ENCODE measurements at places on chromosomes 12 and 14.

DNA sequence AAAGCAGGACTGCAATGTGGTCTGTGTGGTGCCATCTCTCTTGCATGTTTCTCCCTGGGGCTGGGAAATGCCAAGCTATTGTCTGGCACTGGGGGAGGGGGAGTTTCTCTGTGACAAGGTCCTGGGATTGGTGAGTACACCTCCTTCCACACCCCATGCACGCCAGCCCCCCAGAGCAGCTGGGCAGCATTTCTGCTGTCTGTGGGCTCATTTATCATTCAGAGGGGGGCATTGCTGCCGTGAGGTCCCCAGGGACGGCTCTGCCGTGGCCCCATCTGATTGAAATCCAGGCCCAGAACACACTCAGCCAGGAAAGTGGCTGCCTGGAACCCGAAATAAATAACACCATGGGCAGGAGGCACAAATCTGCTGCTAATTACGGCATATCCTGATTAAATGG lies 12.6 kb upstream of the FAM222A start:
- no peak for DNase-seq

- peak; percentile 30 for DNase-seq
These were observed 34.4 kb downstream of the WBP11 start for GRCh38 chr12:14768823-14769405.

DNA sequence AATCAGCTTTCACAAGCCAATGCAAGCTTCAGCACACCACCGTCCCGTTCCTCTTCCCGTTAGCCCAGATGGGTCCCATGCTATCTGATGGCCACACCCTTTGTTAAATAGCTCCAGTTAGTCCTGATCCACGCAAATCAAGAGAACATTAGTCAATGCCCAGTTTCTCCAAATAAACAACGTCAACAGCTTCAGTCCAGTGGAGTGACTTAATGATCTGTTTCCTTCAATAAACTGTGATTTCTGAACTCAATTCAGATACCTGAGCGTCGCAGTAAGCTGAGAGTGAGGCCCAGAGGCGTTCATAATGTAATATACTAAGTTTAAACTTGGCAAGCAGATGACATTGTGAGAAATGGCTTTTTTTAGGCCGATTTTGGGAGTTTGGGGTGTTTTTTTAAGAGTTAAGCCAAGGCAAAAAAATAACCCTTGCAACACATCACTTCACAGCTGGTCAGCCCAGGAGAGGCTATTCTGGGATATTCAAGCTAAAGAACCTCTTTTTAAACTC lies 112.3 kb downstream of the ZFP36L1 start:
- DNase-seq = no peak

- DNase-seq = no peak
These were observed 13.0 kb upstream of the DPF3 start for GRCh38 chr14:72906879-72907278.

DNA sequence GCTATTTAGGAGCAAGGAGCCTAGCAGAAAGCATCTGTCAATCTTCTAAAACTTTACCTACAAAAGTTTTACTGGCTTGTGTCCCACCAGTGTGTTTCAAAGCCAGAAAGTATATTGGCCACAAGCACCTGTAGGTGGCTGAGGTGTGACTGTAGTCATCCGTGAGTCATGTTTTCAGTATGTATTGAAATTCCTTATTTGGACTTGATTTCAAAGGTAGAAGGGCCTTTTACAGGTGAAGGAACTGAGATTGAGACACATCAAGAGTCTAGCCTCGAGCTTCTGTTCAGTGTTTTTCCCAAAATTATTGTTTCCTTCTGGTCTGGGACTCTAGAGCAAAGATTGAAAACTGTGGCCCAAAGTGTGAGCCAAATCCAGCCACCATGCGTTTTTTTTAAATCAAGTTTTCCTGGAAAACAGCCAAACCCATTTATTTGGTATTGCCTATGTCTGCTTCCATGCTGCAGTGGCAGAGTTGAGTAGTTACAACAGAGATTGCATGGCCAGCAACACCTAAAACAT lies 195.3 kb upstream of the BCL2L14 start:
- no peak for DNase-seq

DNA sequence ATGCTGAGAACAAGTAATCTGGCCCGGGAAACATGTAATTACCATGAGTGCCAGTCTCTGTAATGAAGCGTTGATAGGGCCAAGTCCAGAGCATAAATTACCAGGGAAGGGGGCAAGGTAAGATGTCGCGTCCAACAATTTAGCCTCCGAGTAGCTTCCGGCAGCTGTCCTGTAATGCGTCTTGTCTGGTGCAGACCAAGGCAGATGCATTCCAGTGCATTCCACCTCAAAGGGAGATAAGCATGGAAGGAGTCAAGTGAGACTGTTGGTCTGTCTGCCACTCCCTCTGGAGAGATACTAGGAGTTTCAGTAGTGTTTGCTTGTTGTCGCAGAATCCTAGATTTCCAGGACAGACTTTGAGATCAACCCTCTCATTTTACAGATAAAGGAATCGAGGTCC lies 218.3 kb downstream of the AACS start:
- DNase-seq = no peak

- no peak for DNase-seq
These were observed 407.3 kb upstream of the FLRT2 start for GRCh38 chr14:85122690-85123089.

- DNase-seq = no peak
These were observed 2.3 kb upstream of the LHX5 start for GRCh38 chr12:113473942-113474341.

DNA sequence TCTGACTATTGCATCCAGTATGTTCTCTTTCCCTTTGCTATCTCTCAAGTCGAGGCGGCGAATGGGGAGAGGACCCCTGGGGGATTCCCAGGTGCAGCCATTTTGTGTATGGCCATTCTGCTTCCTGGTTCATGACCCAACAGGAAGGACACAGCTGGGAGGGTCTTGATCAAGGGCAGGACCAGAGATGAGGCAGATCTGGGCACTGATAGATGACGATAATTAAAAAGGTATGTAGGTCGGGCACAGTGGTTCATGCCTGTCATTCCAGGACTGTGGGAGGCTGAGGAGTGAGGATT lies 73.9 kb downstream of the EID3 start:
- DNase-seq = no peak

DNA sequence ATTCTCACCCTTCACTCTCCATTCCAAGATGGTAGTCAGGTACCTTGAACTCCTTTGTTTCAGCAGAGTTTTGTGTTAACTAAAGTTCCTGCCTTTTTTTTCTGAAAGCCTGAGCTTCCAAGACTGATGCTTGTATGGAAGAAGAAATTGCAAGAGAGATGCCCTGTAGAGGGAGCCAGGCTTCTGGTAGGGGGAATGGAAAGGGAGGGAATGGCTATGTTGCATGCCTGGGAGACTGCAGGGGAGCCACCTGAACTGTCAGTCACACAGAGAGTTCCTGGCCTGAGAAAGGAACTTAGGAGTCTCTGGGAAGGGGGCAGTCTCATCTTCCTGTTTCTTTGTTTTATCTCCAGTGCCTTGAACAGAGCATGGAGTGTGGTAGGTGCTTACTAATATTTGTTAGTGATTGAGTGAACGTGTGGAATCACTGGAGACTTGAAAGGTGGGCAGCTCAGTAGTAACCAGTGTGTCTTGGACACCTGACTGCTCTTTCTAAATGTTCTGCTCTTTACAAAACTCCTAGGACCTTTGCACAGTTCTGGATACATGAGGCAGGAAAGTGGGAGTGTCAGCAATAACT lies 132.2 kb downstream of the ANO4 start:
- DNase-seq = no peak

DNA sequence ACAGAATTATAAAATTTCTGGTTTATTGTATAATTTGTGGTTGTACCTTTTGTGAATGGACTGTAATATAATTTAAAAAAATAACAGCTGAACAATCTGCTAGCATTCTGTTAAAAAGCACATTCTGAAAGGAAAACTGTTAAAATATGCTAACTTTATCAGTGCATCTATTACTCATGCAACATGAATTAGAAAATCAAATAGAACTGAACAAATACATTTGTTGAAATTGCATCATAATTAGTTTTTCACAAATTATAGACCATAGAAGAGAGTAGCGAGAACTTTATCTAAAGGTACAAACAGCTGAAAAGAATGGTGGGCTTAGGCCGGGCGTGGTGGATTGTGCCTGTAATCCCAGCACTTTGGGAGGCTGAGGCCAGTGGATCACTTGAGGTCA lies 33.0 kb downstream of the PTPN21 start:
- no peak for DNase-seq

DNA sequence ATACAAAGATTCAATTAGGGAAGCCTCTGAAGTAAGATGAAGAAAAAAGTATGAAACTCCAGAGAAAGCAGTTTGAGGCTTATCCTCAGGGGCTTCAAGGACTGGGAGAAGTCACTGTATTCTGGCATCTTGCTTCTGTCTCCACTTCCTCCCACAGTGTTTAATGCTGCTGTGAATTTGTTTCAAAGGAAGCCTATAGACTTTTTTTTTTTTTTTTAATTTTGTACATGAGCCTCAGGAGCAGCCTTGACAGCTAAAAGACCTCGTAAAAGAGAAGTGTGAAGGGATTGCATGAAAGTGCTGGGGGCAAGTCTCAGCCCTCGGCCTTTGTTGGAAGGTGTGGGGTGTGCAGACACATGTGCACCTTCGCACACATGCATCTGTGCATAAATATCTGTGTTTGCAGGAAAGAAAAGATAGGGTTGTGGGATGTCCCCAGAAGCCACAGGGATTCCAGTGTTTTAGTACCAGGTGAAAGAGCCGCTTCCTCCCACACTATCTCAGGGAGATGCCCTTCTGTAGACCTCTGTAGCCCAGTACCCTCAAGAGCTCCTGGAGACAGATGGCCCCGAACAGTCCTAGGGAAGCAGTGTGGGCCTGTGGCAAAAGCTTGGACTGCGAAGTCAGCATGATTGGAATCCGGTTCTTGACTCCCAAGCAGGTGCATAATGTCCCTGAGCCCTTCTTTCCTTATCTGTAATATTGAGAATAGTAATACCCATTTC lies 193.5 kb upstream of the BCL2L14 start:
- DNase-seq = no peak
